ENCODE measurements at places on chromosomes 5 and 9. TPM values are rescaled to one million over a fixed set of nuclear protein-coding genes. Genes with fewer than 3 reads are reported as not detected.

CCIN gene
- total RNA-seq = 0.89 TPM

FOXD4L5 gene
- total RNA-seq = 0.10 TPM

DNA sequence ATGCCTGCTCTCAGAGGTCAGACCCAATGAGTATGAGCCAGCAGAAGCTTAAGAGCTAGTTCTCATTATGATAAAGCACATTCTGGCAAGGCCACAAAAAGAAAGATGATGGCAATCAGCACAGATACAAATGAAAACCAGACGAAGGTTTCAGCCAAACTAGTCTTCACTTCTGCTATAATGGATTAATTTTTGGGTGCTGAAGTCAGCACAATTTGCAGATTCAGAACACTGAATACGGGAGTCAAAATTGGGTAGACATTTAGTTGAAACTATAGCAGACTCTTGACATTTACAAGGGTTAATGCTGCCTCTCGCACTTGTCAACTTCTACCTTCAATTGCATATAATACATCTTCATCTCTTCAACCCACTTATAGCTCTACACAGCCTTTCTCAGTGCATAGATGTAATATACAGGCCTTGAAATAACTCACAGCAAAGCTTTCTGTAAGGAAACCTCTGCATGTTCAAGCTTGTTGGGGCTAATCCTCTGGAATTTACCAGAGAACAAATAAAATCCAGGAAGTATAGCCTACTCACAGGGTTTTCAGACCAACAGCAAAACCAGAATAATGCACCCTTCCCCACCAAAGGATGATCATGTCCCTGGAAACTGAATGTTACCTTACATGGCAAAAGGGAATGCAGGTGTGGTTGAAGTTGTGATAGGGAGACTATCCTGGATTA lies 77.1 kb downstream of the BAAT start:
- no peak for DNase-seq

- DNase-seq = no peak
These were observed 960 bp downstream of the PCDHGC5 start for GRCh38 chr5:141489841-141490240.

DNA sequence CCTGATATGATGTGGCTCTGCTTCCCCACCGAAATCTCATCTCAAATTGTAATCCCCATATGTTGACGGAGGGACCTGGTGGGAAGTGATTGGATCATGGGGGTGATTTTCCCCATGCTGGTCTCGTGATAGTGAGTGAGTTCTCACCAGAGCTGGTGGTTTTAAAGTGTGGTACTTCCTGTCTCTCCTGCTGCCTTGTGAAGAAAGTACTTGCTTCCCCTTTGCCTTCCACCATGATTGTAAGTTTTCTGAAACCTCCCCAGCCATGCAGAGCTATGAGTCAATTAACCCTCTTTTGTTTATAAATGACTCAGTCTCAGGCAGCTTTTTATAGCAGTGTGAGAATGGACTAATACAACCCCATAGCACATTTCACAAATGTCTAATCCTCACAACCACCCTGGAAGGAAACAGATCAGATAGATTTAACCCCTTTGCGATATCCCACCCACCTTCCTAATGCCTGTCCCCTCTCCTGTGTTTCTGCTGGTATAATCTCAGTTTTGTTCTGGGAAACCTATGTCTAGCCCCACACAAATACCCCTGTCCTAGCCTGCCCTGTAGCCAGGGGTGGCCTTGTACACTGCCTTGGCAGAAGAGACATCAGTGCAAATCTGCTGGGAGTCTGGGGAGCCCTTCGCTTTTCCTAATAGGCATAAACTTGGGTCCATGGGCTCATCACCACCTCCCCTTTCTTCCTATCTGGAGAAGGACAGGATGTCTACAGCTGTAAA lies 157.0 kb upstream of the RAI14 start:
- no peak for DNase-seq

DNA sequence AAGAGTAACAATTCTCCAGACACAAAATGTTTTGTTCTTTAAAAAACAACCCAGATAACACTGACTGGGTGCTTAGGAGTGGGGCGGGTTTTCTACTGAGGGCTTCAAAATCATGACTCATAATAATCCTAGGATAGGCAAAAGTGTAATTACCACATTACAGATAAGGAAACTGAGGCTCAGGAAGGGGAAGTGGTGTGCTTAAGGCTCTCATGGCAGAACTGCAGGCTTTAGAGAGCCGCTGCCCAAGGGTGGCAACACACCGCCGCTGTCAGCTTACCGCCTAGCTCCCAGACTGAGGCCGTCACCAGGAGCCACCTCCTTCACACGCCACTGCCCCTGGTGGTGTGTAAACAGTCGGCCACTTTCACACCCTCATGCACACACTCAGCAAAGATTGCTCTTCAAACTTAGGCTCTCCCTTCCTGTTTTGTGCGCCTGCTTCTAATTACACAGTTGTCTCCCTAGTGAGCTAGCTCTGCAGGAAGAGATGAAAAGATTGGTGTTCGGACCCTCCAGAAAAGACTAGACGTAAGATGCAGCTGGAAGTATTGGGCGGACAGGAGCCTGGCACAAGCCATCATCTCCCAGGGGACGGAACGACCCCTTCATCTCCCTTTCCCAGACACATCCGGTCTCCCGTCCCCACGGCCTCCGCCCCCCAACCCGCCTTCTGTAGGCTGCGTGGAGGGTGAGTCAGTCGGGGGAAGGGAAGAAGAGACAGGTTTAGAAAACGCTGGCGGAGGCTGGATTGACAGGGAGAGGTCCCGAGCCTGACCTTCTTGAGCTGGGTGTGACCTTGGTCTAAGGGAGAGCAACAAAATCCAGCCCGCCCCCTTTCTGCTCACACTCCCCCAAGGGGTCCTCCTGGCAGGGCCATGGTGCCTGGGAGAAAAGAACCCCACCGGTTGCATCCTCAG lies 162.7 kb downstream of the SYK start:
- peak; percentile 10 for DNase-seq
